ENCODE measurements at places on chromosomes 4 and X.

- DNase-seq = no peak
Observed at GRCh38 chr4:78167510-78167909, 110.4 kb downstream of the FRAS1 start.

DNA sequence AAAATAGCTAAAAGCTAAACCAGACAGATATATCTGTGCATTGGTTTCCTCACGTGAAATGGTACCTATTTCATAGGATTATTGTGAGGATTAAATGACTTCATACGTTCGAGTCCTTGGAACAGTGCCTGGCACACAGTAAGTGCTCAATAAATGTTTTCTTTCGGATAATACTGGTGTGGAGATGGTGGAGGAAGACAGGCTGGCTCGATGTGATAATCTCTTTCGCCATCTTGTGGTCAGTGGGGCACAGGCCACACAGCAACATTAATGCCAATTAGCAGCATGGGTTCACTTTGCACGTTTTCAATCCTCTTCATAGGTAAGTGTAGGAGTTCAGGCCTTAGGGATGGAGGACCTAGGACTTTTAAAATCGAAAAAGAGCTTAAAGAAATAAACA lies 9.3 kb downstream of the PAGE4 start:
- peak; percentile 4 for DNase-seq

DNA sequence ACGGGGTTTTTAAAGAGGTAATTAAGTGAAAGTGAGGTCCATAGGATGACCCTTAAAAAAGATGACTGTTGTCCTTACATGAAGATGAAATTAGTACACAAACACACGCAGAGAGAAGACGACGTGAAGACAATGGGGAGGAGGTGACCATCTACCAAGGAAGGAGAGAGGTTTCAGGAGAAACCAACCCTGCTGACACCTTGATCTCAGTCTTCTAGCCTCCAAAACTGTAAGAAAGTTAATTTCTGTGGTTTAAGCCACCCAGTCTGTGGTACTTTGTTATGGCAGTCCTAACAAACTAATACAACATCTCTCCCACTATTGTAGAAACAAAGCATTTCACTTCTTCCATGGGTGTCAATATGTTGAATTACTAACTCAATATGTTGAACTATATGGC lies 139.6 kb upstream of the ATOH1 start:
- DNase-seq = no peak

DNA sequence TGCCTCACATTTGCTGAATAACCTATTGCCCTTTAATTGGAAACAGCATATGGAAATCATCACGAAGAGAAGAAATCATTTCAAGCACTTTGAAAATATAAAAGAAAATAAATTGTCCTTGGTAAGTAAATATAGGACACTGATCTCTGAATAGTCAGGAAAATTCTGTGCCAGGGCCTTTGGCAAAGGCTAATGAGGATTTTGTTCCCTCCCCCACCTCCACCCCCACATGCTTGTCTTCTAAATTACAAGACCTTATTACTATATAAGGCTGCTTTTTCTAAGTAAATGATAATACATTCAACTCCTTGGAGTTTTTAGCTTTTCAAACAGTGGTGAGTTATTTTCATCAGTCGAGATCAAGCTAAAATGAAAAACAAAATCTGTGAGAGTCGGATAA lies 15.8 kb downstream of the SYNPO2 start:
- DNase-seq = no peak

DNA sequence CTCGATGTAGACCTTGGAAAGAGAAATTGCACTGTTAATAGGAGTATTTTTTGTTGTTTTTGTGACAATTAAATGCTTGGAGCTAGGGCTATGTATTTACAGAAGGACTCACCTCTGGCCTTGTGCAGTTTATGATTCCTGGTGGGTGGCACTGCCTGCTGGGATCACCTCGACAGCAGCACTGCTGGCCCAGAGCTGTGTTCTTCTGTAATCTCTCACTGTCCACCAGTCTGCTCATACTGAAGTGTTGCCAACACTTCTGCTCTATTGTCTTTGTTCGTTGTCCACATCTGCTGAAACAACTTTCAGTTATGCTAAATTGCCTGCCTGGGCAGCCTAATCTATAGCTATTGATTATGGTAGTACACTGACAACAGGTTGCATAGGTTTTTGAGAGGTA lies 194.4 kb upstream of the ANK2 start:
- no peak for DNase-seq

DNA sequence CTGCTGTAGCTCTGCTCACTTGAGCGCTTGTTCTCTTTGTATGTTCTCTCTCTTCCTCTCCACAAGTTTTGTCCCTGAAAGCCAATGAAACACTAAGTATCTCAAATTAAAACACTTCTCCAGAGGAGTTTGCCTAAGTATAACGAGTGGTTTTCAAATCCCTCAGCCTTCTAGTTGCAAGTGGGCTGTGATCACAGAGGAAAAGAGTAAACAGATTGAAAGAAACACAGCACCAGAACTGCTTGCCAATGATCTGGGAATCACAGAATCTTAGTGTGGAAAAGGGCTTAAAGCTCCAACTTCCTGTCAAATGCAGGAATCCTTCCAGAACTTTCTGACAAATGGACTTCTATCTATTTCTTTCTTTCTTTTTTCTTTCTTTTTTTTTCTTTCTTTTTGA lies 4.8 kb upstream of the PRSS12 start:
- DNase-seq = no peak

DNA sequence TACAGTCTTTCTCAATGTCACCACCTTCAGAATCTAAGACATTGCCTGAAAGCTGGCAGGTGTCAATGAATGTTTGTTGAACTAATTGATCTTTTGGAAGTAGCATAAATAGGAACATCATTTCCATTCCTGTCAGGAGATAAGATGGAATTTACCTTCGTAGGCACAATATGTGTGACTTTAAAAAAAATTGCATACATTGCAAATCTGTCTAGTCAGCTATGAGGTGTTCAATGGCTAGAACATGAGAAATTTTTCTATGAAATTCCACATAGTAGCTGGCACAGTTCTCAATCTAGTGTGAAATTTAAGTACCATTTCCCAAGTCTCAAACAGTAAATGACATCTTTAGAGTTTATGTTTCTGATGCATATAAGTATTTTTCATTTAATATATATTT lies 10.3 kb downstream of the PAGE2 start:
- DNase-seq = no peak

DNA sequence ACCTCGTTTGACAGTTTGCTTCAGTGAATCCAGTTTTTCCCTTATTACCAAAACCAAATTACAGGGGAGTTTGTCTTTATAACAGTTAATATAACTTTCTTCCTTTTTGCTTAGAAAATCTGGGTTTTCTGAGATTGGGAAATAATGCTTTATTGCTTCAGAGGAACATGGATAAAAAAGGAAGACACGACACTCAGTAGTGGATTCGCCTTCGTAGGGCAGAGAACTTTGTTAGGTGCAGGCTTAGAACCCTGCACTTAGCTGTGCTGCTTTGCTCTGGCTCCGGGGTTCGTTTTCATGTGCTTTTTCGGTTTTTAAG lies 188.2 kb downstream of the SOWAHB start:
- no peak for DNase-seq

- peak; percentile 2 for DNase-seq
Observed at GRCh38 chr4:72701987-72702819, 133.2 kb upstream of the ADAMTS3 start.

DNA sequence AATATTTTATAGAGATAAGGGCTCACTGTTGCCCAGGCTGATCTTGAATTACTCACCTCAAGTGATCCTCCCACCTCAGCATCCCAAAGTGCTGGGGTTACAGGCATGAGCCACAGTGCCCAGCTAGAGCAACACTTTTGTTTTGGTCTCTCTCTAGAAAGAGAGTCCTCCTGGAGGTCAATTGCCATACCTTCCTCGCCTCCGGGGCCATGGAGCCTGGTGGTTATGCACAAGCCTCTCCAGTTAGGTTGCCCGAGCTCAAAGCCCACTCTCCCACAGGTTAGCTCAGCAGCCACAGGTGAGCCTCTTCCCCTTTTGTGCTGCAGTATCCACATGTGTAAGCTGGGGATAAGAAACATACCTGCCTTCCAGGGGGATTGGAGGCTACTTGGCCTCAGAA lies 24.2 kb upstream of the MAN2B2 start:
- DNase-seq = no peak

DNA sequence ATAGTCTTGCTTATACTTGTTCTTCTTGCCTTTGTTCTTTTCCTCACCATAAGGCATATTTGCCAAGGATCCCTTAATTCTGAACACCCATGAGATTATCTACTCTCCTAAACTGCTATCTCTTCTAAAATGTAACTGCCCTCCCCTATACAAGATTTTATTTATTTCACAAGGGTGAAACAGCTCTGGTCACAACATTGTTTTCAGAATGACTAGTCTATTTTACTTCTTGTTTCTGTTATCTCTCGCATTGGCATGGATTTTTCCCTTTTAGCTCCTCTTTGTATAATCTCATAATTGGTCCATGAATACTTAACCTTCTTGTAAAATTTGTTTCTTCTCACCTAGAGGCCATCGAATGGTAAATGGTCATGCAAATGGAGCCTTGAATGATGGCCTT lies 17.2 kb upstream of the COL25A1 start:
- DNase-seq = no peak

GRCh38 chr4:55568905-55569504 lies 22.3 kb upstream of the CLOCK start:
- no peak for DNase-seq

DNA sequence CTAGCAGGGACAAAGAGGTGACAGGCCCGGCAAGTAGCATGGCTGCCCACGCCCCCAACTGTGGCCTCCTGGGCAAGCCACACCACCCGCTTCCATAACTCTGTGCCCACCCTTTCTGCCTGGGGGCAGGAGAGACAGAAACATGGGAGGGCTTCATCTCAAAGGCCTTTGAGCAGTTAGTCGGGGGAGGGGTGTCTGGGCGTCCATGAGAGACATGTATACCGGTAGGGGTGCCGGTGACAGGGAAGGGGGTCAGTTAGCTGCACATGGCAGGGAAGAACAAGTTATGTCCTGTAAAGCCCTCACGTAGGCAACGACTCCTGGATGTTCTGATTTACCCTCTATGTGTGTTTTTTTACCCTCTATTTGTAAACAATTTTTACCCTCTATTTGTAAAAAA lies 9.3 kb downstream of the PDZD4 start:
- no peak for DNase-seq

GRCh38 chr4:152935631-152936445 lies at the start of gene FHDC1:
FHDC1 (plus strand) TSS chr4:152936323; CDS start chr4:152943058, 6,735 bp downstream.
- peak; percentile 46 for DNase-seq

GRCh38 chr4:123977641-123978081 lies 581.1 kb downstream of the SPRY1 start:
- no peak for DNase-seq
